ENCODE measurements at places on chromosomes 3 and 15. TPM values are rescaled to one million over a fixed set of nuclear protein-coding genes. Genes with fewer than 3 reads are reported as not detected.

GRCh38 chr15:91997163-91997562 is 143.7 kb downstream of the SLCO3A1 start:
- no peaks in the 10 kb centered on the region for H3K4me1 ChIP-seq
- no peaks in the 10 kb centered on the region for H3K36me3 ChIP-seq

DNA sequence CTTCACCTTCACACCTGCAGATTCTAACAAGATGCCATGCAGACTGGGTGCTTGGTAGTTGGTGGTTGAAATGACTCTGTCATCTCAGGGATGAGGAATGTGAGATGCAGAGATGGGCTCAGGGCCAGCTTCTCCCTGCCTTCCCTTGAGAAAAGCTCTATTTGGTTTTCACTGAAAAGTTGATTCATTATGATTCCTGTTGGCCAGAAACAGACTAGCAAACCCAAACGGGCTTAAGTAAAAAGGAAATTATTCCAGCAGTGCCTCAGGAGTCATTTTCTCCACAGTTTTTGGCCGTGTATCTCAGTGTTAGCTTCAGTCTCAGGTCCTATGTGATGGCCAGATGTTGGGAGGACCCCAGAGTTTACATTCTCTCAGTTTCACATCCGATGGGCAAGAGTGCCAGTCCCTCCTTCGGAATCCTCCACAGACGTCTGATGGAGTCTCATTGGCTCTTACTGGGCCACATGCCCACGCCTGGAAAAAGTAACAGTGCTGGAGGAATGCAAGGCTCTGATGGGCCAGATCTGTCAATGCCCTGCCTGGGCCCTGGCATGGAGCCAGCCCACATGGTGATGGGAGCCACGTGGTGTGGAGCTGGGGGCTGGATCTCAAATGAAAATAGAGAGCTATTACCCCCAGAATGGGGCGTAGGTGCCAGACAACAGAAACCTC is 22.3 kb upstream of the SACM1L start:
- peaks cover 40% of the 10 kb centered on the region for H3K4me1 ChIP-seq
- peak overlapping the region; percentile 26 for H3K4me3 ChIP-seq
- DNase-seq: peak; percentile 70
- peaks cover 6% of the 10 kb centered on the region for H3K36me3 ChIP-seq
- no peaks in the 10 kb centered on the region for H3K27me3 ChIP-seq

The CLDN11 gene
- total RNA-seq: 0.70 TPM

- no peaks in the 10 kb centered on the region for H3K36me3 ChIP-seq
- DNase-seq: no peak
- no peaks in the 10 kb centered on the region for H3K27me3 ChIP-seq
- no peak overlapping the region for H3K4me3 ChIP-seq
- H3K27ac ChIP-seq: no peak overlapping the region
- H3K4me1 ChIP-seq: no peaks in the 10 kb centered on the region
Measured at GRCh38 chr15:72939514-72940228, 112.6 kb upstream of the NEO1 start.

The RGMA gene
- total RNA-seq: 6.2 TPM

DNA sequence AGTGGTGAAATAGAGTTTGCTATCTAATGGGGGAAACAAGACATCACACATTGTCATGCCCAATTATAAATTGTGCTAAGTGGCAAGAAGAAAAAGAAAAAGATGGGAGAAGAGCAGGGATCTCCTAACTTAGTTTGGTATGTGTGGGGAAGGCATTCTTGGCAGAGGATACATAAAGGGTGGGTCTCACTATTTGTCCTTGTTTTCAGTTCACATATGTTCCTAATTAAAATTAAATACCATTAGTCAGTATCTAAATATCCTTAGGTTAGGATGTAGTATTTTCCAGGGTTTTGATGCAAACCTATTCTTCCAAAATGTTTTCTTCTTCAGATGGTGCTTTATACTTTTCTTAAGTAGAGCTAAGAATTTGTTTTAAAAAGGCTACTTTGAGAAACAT is 173.7 kb downstream of the B3GALNT1 start:
- peak; percentile 45 for DNase-seq
- no peaks in the 10 kb centered on the region for H3K27me3 ChIP-seq
- H3K4me1 ChIP-seq: no peaks in the 10 kb centered on the region
- no peak overlapping the region for H3K4me3 ChIP-seq
- H3K27ac ChIP-seq: no peak overlapping the region

The SLC9A9 gene
- total RNA-seq: 1.5 TPM

DNA sequence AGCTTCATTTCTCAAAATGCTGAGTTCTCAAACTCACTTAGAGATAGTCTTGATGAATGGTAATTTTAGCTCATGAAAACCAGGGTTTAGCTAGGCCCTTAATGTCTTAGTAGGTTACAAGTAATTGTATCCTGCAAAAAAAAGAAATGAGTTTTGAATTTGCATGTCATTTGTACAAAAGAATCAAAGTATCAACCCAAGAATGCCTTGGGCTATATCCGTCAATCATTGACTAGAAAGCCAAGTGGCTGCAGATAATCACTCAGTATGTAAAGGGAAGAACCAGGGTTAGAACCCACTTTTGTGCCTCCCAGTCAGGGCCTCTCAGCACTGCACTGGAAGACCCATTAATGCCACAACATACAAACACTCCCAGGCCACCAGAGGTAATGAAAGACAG is 427.6 kb upstream of the MDFIC2 start:
- no peak for DNase-seq
- H3K4me3 ChIP-seq: no peak overlapping the region
- peaks cover 3% of the 10 kb centered on the region for H3K4me1 ChIP-seq

The RASGRF1 gene
- 1.2 TPM for total RNA-seq

The ACVR2B gene
- 14.7 TPM for total RNA-seq

GRCh38 chr3:183272791-183273190 is 19.7 kb downstream of the B3GNT5 start:
- no peak overlapping the region for H3K4me3 ChIP-seq
- H3K4me1 ChIP-seq: peaks cover 9% of the 10 kb centered on the region
- DNase-seq: no peak
- no peak overlapping the region for H3K27ac ChIP-seq

GRCh38 chr3:57982561-57983243 is 25.5 kb upstream of the FLNB start:
- H3K36me3 ChIP-seq: no peaks in the 10 kb centered on the region
- H3K4me3 ChIP-seq: no peak overlapping the region
- peaks cover 25% of the 10 kb centered on the region for H3K4me1 ChIP-seq
- no peak for DNase-seq

GRCh38 chr3:107523539-107524325 is 970 bp downstream of the BBX start:
- H3K27ac ChIP-seq: peak overlapping the region; percentile 70
- H3K27me3 ChIP-seq: no peaks in the 10 kb centered on the region
- peak overlapping the region; percentile 95 for H3K4me3 ChIP-seq

DNA sequence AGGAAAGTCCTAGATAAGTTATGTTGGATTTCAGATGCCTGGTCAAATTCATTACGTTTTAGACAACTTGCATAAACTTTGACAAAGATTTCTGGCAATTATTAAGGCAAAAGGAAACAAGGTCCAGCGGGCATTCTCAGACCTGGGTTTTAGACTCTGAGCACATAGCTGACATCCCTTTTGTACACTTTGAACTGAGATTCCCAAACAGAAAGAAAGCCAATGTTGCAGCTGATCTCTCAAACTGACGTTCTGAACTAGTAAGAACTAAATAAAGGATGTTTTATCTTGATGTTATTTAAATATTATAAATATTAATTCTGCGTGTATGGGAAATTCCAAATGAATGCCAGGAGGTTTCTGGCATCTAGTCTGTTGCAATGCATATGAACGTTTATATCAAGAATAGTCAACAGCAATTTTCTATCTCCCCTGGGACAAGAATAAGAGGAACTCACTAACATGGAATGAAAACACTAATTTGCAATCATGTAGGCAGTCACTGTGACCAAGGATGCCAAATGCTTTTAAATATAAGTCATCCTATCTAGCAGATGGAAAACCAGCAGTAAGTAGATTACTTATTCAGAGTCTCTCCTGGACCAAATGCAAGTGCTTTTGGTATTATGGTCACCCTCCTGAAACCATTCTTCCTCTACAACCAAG is 202.1 kb downstream of the GREM1 start:
- H3K27me3 ChIP-seq: no peaks in the 10 kb centered on the region
- H3K4me1 ChIP-seq: peaks cover 13% of the 10 kb centered on the region
- H3K36me3 ChIP-seq: no peaks in the 10 kb centered on the region

The IL17RD gene
- 8.7 TPM for total RNA-seq

GRCh38 chr3:132405188-132405587 is 12.1 kb upstream of the DNAJC13 start:
- H3K36me3 ChIP-seq: no peaks in the 10 kb centered on the region
- DNase-seq: no peak
- H3K27ac ChIP-seq: no peak overlapping the region
- no peaks in the 10 kb centered on the region for H3K4me1 ChIP-seq
- H3K4me3 ChIP-seq: no peak overlapping the region

DNA sequence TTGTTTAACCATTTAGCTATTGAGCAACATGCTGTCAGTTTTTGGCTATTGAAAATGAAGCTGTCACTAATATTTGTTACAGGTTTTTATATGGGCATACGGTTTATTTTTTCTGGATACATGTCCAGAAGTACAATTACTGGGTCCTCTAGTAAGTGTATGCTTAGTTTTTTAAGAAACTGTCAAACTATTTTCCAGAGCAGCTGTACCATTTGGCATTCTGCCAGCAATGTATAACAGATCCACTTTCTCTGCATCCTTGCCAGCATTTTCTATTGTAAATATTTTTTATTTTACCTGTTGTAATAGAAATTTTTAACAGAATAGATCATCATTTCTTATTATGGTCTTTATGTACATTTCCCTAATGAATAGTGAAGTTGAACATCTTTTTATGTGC is 658.8 kb downstream of the EDEM1 start:
- no peaks in the 10 kb centered on the region for H3K4me1 ChIP-seq
- no peak for DNase-seq
- no peaks in the 10 kb centered on the region for H3K36me3 ChIP-seq
- no peak overlapping the region for H3K27ac ChIP-seq
- no peaks in the 10 kb centered on the region for H3K27me3 ChIP-seq
- H3K4me3 ChIP-seq: no peak overlapping the region

DNA sequence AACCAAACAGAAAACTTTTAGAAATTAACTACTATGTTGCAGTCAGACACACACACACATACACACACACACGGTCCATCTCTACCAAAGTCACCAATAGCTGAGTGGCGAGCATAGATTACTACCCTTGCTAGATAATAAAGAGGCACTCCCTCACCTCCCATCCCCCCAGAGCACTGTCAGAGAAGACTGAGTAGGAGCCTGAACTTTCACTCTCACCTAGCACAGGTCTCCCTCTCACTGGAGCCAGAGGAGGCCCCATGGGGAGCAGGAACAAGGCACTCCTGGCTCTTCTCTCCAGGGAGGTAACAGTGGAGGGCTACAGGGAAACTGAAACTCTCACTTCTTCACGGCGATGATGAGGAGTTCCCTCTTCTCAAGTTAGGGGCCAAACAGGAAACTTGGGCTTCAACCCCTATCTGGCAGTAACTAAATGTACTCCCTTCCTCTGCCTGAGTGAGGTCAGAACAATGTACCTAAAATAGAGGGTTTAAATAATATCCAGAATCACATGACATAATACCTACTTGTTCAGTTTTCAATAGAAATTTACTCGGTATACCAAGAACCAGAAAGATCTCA is 975.3 kb upstream of the GBE1 start:
- H3K36me3 ChIP-seq: no peaks in the 10 kb centered on the region
- no peak for DNase-seq
- no peaks in the 10 kb centered on the region for H3K4me1 ChIP-seq

GRCh38 chr3:184712248-184713039 is 580 bp upstream of the MAGEF1 start:
- H3K36me3 ChIP-seq: no peaks in the 10 kb centered on the region
- H3K27me3 ChIP-seq: no peaks in the 10 kb centered on the region
- H3K4me1 ChIP-seq: peaks cover 24% of the 10 kb centered on the region
- DNase-seq: peak; percentile 90
- H3K4me3 ChIP-seq: peak overlapping the region; percentile 92

The SERINC4 gene
- not detected for total RNA-seq

The SLC30A4 gene
- 6.8 TPM for total RNA-seq

The EIF4G1 gene
- 495 TPM for total RNA-seq

GRCh38 chr15:74829991-74830390 is 3.6 kb downstream of the CPLX3 start:
- DNase-seq: no peak
- peaks cover 26% of the 10 kb centered on the region for H3K27me3 ChIP-seq
- no peaks in the 10 kb centered on the region for H3K36me3 ChIP-seq
- no peaks in the 10 kb centered on the region for H3K4me1 ChIP-seq

DNA sequence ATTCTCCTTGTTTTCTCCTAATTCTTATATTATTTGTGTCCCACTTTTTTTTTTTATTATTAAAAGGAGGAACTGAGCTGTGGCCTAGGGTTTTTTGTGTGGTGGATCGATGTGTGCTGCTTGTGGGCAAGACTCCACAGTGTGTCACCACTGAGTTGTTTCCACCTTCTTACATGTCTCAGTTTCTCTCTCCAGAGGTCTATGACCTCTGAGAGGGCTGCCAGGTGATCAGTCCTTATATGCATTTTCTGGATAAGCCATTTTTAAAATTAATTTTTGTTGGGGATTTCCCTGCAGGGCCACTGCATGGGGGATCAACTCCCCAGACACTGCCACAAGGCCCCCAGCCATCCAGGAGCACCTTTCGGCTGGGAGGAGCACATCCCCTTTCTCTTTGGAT is 27.8 kb downstream of the IQCF6 start:
- no peak overlapping the region for H3K27ac ChIP-seq
- H3K27me3 ChIP-seq: no peaks in the 10 kb centered on the region
- H3K4me1 ChIP-seq: no peaks in the 10 kb centered on the region
- no peak overlapping the region for H3K4me3 ChIP-seq
- no peaks in the 10 kb centered on the region for H3K36me3 ChIP-seq

GRCh38 chr3:133280586-133280985 is 119.3 kb upstream of the BFSP2 start:
- H3K4me1 ChIP-seq: peaks cover 9% of the 10 kb centered on the region
- no peak overlapping the region for H3K27ac ChIP-seq
- DNase-seq: no peak
- H3K4me3 ChIP-seq: no peak overlapping the region

The IGF2BP2 gene
- 128 TPM for total RNA-seq

The ZBTB11 gene
- 20.9 TPM for total RNA-seq

- H3K4me3 ChIP-seq: no peak overlapping the region
- DNase-seq: no peak
- H3K4me1 ChIP-seq: peaks cover 11% of the 10 kb centered on the region
- H3K36me3 ChIP-seq: no peaks in the 10 kb centered on the region
Measured at GRCh38 chr3:193832833-193833413, 239.9 kb downstream of the OPA1 start.

DNA sequence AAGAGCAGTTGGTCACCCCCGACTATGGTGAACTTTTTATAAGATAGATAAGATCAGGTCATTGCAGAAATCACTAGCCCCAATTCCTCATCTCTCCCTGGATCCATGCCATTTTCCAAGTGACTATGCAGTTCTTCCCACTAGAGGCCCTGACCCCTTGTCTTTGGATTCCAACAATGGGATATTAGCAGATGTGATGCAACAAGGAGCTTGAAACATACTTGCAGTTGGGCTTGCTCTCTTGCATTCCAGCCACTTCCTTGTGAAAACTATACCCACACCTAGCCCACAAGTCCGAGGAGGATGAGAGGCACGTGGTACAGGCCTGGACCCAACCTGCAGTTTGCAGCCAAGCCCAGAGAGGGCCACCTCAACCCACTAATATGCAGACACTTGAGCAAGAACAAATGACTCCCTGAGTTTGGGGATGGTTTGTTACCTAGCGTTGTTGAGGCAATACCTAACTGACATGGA is 60.6 kb downstream of the SUCLG2 start:
- DNase-seq: peak; percentile 9
- no peaks in the 10 kb centered on the region for H3K36me3 ChIP-seq
- no peak overlapping the region for H3K4me3 ChIP-seq
- no peaks in the 10 kb centered on the region for H3K27me3 ChIP-seq
- H3K27ac ChIP-seq: no peak overlapping the region
- no peaks in the 10 kb centered on the region for H3K4me1 ChIP-seq

GRCh38 chr15:58465866-58466517 is 34.2 kb downstream of the LIPC start:
- no peaks in the 10 kb centered on the region for H3K27me3 ChIP-seq
- H3K36me3 ChIP-seq: no peaks in the 10 kb centered on the region
- peak; percentile 46 for DNase-seq
